ENCODE measurements at places on chromosomes 12 and 14. TPM values are rescaled to one million over a fixed set of nuclear protein-coding genes. Genes with fewer than 3 reads are reported as not detected.
A peak's percentile ranks its signal among the peaks of the same experiment; 100 is the strongest.

DNA sequence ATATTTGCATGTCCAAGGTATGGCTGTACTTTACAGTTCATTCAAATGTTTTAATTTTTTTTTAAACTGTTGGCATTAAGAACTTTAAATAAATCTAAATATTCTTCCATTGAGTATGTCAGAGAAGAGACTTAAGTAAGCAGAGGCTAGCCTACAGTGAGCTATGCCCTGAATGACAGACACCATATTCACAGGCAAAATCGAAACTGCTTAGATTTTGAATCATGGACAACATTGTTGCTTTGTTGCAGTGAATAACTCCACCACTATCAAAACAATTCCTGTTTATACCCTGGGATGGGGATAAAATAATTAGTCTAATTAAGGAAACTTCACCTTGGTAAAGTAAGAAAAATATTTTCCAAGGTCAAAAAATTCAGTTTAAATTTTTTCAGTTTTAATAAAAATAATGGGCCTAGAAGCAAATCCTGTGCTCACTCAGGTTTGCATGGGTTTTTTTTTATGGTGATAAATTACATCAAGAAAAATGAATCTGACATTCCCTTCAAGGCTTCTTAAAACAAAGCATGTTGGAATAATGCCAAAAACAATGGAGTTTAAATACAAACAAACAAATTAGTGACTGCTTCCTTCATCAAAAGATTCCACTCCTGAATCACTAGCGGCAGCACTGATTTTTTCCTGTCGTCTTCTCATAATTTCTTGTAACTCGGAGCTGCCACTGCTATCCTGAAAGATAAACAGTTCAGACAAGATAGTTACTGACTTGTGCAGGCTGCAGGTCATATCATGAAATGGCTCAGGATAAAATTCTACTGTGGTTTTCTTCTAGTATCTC is 168.2 kb downstream of the EPS8 start:
- no peaks in the 10 kb centered on the region for H3K27me3 ChIP-seq
- no peak for DNase-seq
- peaks cover 5% of the 10 kb centered on the region for H3K36me3 ChIP-seq
- H3K4me1 ChIP-seq: no peaks in the 10 kb centered on the region
- no peak overlapping the region for H3K27ac ChIP-seq

GRCh38 chr12:46508651-46509050 is 136.1 kb upstream of the SLC38A2 start:
- no peak for DNase-seq
- no peaks in the 10 kb centered on the region for H3K27me3 ChIP-seq
- H3K4me3 ChIP-seq: no peak overlapping the region

GRCh38 chr14:102922490-102923200 is at the start of gene AMN:
Gene AMN, plus strand, starts transcription at chr14:102922663. Its CDS starts 26 bp downstream, at chr14:102922689.
- peak; percentile 79 for DNase-seq
- H3K36me3 ChIP-seq: no peaks in the 10 kb centered on the region
- H3K4me3 ChIP-seq: peak within 1 kb of the TSS; percentile 66
- peaks cover 8% of the 10 kb centered on the region for H3K4me1 ChIP-seq
- H3K27me3 ChIP-seq: peaks cover 69% of the 10 kb centered on the region
- no peak within 1 kb of the TSS for H3K27ac ChIP-seq

- no peak overlapping the region for H3K4me3 ChIP-seq
- H3K36me3 ChIP-seq: no peaks in the 10 kb centered on the region
- H3K27me3 ChIP-seq: no peaks in the 10 kb centered on the region
- H3K27ac ChIP-seq: no peak overlapping the region
These were observed 26.2 kb upstream of the TRIM9 start for GRCh38 chr14:51121096-51121495.

DNA sequence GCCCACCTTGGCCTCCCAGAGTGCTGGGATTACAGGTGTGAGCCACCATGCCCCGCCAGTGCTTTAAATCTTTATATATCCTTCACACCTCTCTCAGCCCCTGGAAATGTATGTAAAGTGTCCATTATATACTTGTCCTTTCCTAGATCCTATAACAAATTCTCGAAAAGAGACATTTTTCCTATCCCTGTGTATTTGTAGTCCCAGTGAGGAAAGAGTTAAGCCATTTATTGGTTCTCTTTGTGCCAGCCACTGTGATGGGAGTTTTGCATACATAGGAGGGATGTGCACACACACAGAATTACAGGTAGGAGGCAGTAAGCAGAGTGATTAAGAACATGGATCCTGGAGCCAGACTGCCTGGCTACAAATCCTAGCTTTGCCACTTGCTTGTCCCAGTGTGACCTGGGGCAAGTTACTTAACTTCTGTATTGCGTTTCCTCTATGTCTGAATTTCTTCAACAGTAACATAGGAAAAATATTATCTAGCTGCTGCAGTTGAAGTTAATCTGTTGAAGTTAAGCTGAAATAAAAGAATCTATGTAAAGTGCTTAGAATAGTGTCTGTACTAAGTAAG is 2.1 kb upstream of the RABGGTA start:
- no peaks in the 10 kb centered on the region for H3K36me3 ChIP-seq
- DNase-seq: peak; percentile 35
- no peak overlapping the region for H3K27ac ChIP-seq
- no peak overlapping the region for H3K4me3 ChIP-seq

DNA sequence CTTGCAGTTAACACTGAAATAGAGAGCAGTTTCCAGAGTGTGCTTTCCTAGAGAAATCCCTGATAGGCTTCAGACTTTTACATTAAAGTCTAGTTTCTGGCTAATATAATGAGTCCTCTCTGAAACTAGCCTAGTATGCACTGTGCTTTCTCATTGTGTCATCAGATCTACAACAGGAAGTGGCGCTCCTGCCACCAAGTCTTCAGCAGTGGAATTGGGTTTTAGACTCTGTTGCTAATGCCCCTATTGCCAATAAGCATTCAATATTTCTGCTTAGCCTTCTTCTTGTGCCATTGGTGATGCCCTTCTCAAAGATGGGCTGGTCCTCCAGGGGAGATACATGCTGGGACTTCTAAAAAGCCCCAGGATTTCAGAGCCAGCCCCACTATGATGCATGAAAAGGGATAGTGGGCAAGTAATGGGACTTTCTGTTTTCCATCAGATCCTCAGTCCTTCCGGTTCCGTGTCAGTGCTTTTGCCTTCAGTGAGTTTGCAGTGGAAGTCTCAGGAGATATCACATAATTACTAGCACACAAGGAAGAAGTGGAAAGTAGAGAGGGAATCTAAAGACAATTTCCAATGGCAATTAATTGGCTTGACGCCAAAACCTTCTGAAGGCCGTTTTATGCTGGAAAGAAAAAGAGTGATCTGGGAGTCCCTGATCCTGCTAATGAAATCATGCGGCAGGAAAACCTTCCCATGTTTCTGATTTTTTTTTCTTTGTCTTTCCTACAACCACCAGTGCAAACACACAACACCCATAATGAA is 50.0 kb downstream of the SSPN start:
- DNase-seq: no peak
- H3K27me3 ChIP-seq: no peaks in the 10 kb centered on the region
- no peaks in the 10 kb centered on the region for H3K4me1 ChIP-seq

DNA sequence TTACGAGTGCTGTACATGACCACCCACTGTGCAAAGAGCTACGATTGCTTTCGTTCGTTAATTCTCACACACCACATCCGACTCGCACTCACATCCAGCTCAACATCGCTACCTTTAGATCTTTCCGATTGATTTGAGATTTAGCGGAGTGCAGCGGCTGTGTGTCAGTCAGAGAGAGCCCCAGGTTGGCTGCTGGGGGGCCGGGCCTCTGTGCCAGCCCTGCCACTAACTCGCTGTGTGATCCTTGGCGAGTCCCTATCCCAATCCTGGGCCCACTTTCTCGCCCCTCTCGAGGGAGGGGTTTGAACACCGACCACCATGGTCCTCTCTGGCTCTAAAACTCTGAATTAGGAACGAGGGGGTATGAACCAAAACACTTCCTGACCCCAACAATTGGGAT is 8.6 kb downstream of the DLK1 start:
- H3K4me1 ChIP-seq: no peaks in the 10 kb centered on the region
- no peak overlapping the region for H3K4me3 ChIP-seq
- H3K27ac ChIP-seq: no peak overlapping the region
- H3K27me3 ChIP-seq: no peaks in the 10 kb centered on the region
- no peak for DNase-seq

- DNase-seq: no peak
- H3K4me3 ChIP-seq: no peak overlapping the region
- H3K4me1 ChIP-seq: peaks cover 8% of the 10 kb centered on the region
- no peaks in the 10 kb centered on the region for H3K27me3 ChIP-seq
- H3K36me3 ChIP-seq: peaks cover 29% of the 10 kb centered on the region
These were observed 4.2 kb upstream of the ARID4A start for GRCh38 chr14:58294201-58294600.

DNA sequence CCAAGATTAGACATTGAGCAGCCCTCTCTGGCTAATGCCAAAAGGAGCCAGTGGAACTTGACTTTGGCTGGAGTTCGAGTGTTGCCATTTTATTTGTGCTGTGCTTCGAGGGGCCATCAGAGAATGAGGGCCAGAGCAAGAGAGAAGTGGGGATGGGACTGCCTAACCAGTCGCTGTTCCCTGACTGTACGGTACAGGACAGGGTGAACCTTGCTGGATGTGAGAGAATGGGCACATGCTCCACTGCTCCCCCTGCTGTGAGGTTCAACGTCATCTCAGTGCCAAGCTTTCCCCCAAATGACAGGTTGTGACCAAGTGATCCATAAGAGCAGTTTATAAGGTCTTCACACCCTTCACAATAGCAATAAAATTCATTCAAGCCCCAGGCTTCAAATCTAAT is 55.1 kb upstream of the BCL11B start:
- H3K27me3 ChIP-seq: no peaks in the 10 kb centered on the region
- H3K4me1 ChIP-seq: no peaks in the 10 kb centered on the region
- H3K36me3 ChIP-seq: no peaks in the 10 kb centered on the region
- H3K4me3 ChIP-seq: no peak overlapping the region
- no peak for DNase-seq

DNA sequence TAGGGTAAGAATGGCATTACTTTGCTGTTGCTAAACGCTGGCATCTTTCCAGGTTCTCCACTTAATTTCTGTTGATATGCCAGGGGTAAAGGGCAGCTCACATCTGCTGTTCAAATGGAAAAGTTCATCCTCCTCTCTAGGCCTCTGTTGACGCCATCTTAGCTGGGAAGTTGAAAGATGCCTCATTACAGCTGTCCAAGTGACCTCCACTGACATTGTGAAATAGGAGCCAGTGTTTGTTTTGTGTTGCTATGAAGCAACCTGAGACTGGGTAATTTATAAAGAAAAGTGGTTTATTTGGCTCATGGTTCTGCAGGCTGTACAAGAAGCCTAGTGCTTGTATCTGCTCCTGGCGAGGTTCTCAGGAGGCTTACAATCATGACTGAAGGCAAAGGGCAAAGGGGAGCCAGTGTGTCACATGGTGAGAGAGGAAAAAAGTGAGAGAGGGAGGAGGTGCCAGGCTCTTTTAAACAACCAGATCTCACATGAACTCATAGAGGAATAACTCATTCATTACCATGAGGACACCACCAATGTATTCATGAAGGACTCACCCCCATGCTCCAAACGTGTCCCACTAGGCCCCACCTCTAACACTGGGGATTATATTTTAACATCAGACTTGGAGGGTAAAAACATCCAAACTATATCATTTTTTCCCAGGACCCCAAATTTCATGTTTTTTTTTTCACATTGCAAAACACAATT is 3.2 kb upstream of the ADAM21 start:
- no peaks in the 10 kb centered on the region for H3K4me1 ChIP-seq
- peaks cover 13% of the 10 kb centered on the region for H3K36me3 ChIP-seq
- H3K27ac ChIP-seq: no peak overlapping the region
- DNase-seq: no peak
- no peaks in the 10 kb centered on the region for H3K27me3 ChIP-seq

- H3K36me3 ChIP-seq: no peaks in the 10 kb centered on the region
- no peak overlapping the region for H3K27ac ChIP-seq
These were observed 24.4 kb upstream of the CRACR2A start for GRCh38 chr12:3777206-3777809.

- no peaks in the 10 kb centered on the region for H3K27me3 ChIP-seq
- H3K36me3 ChIP-seq: no peaks in the 10 kb centered on the region
- H3K4me3 ChIP-seq: no peak overlapping the region
- no peak overlapping the region for H3K27ac ChIP-seq
- DNase-seq: no peak
- peaks cover 5% of the 10 kb centered on the region for H3K4me1 ChIP-seq
These were observed 130.4 kb downstream of the SLC2A13 start for GRCh38 chr12:39975374-39975918.

DNA sequence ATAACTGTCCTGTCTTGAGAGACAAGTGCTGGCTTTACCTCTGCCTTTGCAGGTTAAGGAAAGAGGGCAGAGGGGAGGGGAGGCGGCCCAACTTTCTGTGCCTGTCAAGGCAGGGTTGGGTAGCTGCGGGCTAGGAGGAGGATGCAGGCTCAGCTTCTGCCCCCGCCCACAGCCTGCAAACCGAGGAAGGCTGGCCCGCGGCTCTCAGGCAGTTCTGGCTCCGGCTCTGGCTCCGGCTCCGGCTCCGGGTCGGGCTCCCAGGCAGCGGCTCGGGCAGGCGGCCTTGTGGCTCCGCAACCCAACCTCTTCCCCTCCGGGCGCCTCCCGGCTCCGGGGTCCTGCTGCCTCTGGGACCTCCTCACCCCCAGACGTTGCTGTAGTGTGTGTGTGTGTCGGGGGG is 92.9 kb downstream of the TMEM30B start:
- H3K27ac ChIP-seq: no peak overlapping the region
- no peaks in the 10 kb centered on the region for H3K36me3 ChIP-seq
- no peaks in the 10 kb centered on the region for H3K27me3 ChIP-seq
- peaks cover 24% of the 10 kb centered on the region for H3K4me1 ChIP-seq

GRCh38 chr12:81401241-81401640 is 323.4 kb downstream of the ACSS3 start:
- H3K27ac ChIP-seq: no peak overlapping the region
- no peak for DNase-seq

- no peak overlapping the region for H3K27ac ChIP-seq
- no peaks in the 10 kb centered on the region for H3K36me3 ChIP-seq
- no peak overlapping the region for H3K4me3 ChIP-seq
- peak; percentile 68 for DNase-seq
- no peaks in the 10 kb centered on the region for H3K27me3 ChIP-seq
- H3K4me1 ChIP-seq: 0 out of 2 replicates have a peak, but pooled peaks cover 7% of the 10 kb centered on the region
These were observed 29.0 kb downstream of the PTPRQ start for GRCh38 chr12:80472911-80473500.

DNA sequence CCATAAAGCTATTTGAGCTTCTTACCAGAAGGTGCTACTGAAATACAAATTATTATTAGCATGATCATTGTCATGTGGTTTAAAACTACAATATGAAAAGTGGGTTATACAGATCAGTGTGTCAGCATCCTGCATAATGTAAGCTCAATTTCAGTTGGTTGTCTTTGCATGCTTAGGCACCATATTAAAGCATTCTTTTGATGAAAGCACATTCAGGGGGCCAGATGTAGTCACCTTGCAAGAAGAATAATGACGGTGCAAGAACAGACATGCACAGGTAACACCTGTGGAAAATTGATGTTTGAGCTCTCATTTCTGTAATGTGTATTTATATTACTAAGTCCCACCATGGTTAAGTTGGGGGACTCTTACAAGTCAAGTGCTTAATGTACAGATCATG is 123.9 kb downstream of the PAX9 start:
- H3K36me3 ChIP-seq: no peaks in the 10 kb centered on the region
- DNase-seq: no peak
- no peaks in the 10 kb centered on the region for H3K27me3 ChIP-seq
- H3K4me3 ChIP-seq: no peak overlapping the region

- H3K4me1 ChIP-seq: no peaks in the 10 kb centered on the region
- H3K27me3 ChIP-seq: no peaks in the 10 kb centered on the region
- H3K27ac ChIP-seq: no peak overlapping the region
- no peak overlapping the region for H3K4me3 ChIP-seq
These were observed 80.4 kb upstream of the KCNA1 start for GRCh38 chr12:4829161-4829792.

- H3K4me1 ChIP-seq: peaks cover 24% of the 10 kb centered on the region
These were observed 197.5 kb downstream of the STXBP6 start for GRCh38 chr14:24852312-24853060.

SLC2A14 gene
- 31.5 TPM for total RNA-seq

TAS2R14 gene
- total RNA-seq: 5.9 TPM

UNG gene
- 209 TPM for total RNA-seq

IKBIP gene
- 15.4 TPM for total RNA-seq

DPF3 gene
- total RNA-seq: 1.0 TPM

ADAM20 gene
- 2.1 TPM for total RNA-seq

ETV6 gene
- 11.9 TPM for total RNA-seq

PAH gene
- total RNA-seq: 1.6 TPM

Data from GM23338 (cell line).